ENCODE measurements at places on chromosomes 3 and 15.

DNA sequence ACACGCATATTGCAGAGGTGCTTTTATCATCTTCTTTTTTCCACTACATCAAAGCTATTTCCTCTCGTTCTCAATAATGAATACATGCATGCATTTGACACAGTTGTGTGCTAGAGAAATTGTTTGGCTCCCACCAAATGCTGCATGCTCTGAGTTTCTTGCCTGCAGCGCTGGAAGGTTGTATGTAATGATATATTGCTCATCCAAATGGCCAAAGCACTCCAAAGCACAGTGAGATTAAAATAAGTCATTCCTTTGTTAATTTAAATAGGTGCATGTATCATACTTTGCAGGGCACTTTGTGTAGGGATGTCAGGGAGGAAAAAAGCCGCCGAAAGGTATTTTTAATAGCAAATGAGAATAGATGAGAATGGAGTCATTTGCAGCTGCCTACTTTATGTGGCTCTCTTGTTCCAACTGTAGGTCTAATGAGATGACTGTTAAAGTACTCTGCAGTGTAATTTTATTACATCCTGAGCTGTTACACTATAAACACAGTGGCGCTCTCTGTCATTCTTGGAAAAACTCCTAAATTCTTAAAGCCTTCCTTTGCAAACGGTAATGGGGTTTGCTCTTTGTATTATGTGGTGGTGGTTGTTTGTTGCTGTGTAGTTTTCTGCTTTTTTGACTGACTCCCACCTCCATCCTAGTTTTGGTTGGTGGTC lies 56.9 kb upstream of the SKOR1 start:
- H3K36me3 ChIP-seq: no peaks in the 10 kb centered on the region
- no peaks in the 10 kb centered on the region for H3K27me3 ChIP-seq
- no peak for DNase-seq
- H3K4me3 ChIP-seq: no peak overlapping the region
- H3K4me1 ChIP-seq: no peaks in the 10 kb centered on the region
- no peak overlapping the region for H3K27ac ChIP-seq

- H3K27me3 ChIP-seq: no peaks in the 10 kb centered on the region
- no peak for DNase-seq
- H3K36me3 ChIP-seq: no peaks in the 10 kb centered on the region
Observed at GRCh38 chr3:176354843-176355242, 842.4 kb downstream of the TBL1XR1 start.

- no peak overlapping the region for H3K27ac ChIP-seq
- H3K36me3 ChIP-seq: no peaks in the 10 kb centered on the region
- H3K4me3 ChIP-seq: no peak overlapping the region
- H3K4me1 ChIP-seq: no peaks in the 10 kb centered on the region
Observed at GRCh38 chr3:15042936-15043335, 22.2 kb downstream of the MRPS25 start.

DNA sequence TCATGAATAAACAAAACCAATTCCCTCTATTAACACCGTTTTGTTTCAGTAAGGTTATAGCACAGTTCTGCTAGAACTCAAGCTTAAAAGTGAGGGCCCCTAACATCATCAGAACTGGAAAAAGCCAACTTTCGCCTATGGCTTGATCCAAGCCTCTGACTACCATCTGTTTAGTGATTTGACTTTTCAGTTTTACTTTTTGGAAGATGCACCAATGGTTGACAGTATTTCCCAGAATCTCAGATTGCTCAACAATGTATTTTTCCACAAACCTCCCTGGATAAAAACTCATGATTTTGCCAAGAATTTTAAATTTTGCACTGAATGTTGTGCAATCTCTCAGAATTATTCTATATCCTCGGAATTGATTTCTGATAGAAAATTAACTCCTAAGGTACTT lies 190.7 kb downstream of the LSAMP start:
- H3K27me3 ChIP-seq: no peaks in the 10 kb centered on the region
- peaks cover 3% of the 10 kb centered on the region for H3K4me1 ChIP-seq
- no peak overlapping the region for H3K4me3 ChIP-seq
- no peak overlapping the region for H3K27ac ChIP-seq
- DNase-seq: no peak
- H3K36me3 ChIP-seq: no peaks in the 10 kb centered on the region

- no peaks in the 10 kb centered on the region for H3K4me1 ChIP-seq
- no peaks in the 10 kb centered on the region for H3K27me3 ChIP-seq
- H3K27ac ChIP-seq: peak overlapping the region; percentile 15
- no peaks in the 10 kb centered on the region for H3K36me3 ChIP-seq
Observed at GRCh38 chr15:67892559-67893377, 52.9 kb upstream of the RNU6-1 start.

- no peaks in the 10 kb centered on the region for H3K4me1 ChIP-seq
- no peak overlapping the region for H3K4me3 ChIP-seq
- H3K36me3 ChIP-seq: no peaks in the 10 kb centered on the region
- no peak for DNase-seq
- no peak overlapping the region for H3K27ac ChIP-seq
Observed at GRCh38 chr3:41033956-41034519, 165.3 kb upstream of the CTNNB1 start.
